ENCODE measurements at places on chromosomes 12 and 14.

DNA sequence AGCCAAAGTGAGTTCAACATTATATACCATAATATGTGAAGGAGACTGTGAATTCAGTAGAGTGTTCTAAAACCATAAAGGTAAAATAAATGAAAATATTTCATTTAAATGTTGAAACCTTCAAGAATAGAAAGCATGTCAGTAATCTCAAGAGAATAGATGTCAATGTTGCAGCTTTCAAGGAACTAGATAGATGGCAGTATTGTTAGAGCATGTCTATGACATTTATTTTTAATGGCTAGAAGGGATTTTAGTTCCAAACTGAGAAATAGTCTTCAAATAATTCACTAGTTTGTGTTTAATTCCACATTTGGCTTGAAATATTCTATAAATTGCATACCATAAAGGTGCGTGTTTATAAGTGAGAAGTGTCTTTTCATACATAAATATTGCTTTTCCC lies 326.5 kb downstream of the FLRT2 start:
- no peak for DNase-seq

DNA sequence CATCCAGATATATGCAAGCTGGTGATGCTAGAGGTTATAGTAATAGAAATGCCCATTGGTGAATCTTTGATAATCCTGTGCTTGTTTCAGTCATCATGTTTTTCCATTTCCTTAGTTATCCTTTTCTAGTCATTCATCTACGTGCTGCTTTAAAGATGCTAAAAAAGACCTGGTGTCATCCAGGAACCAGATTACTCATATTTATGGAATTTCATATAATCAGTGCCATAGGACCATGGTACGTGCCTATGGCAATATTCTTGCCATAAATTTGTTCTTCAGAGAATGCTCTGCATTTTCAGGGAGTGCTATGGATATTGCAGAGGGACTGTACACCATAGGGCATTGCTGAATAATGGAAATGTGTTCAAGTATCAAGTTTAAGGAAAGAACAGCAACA lies 267.3 kb downstream of the AKAP6 start:
- no peak for DNase-seq

GRCh38 chr14:101819251-101819990 lies 57.9 kb downstream of the PPP2R5C start:
- DNase-seq = no peak

- DNase-seq = no peak
Measured at GRCh38 chr14:71240866-71241520, 333.7 kb downstream of the PCNX1 start.

DNA sequence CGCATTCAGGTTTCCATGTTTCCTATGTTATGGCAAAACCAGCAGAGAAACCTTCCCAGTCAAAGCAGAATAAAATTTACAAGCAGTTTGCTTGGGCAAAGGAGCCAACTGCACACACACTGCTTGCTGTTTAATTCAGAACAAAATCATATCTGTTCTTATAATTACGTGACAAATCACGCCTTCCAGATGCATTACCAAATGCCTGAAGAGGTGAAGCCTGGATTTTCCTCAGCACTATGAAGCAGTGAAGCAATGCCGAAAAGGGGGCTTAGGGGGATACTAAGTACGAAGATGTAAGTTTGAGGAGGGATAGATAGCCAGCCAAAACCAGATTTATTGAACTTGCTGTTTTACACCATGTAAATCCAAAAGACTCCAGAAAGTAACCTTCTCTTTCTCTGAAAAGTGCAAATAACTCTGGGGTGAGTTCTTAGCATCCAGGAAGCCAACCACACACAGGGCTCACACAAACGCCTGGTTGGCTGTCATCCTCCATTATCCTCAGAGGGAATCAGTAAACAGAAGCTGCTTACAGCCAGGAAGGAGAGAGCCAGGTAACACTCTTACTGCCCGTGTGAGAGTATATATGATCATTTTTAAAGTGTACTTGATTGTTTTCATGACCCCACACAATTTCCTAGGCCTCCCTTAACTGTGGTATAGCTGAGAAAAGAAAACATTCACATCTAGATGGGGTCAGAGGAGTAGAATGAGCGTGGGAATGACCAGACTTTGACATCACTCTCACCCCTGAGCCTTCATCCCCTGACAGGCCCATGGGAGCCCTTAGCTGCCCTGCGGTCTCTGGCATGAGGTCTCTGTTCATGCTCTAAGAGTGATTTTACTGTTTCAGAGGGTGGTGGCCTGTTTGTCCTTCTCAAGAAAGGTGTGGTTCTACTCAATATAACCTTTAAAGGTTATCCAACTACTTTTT lies 442.5 kb downstream of the EGLN3 start:
- no peak for DNase-seq

DNA sequence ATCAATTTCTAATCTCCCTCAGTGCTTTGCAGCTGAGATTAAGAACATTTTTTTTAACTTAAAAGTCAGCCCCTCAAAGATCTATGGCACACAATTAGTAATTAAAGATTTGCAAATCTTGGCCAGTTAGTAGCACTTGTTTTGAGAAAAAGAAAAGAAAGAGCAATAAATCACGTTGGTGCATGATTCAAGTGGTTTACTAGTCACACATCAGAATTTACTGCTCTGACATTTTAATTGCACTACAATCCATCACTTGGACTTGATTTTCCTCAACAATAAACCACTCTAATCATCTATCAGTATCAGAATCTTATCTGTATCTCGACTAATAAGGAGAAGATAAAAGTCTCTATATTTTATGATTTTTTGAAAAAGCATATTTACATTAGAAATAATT lies 154.3 kb downstream of the HELB start:
- no peak for DNase-seq

GRCh38 chr12:2615665-2616402 lies 178.9 kb upstream of the FKBP4 start:
- DNase-seq = no peak

DNA sequence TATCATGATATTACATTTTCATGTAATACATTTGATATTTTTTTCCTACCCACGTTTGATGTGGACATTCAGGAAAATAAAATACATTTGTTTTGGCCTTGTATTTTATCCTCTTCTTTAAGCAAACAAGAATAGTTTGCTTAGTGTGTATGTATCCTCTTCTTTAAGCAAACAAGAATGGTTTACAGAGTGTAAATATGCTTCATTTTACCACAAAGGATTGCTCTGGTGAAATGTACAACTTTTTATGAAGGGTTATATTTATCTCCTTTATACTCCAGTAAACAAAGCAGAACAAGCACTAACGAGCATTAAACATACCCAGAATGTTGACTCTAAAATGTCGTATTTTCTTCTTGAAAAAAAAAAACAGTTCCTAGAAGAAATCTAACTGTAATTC lies 244.7 kb downstream of the KCNH5 start:
- DNase-seq = no peak

DNA sequence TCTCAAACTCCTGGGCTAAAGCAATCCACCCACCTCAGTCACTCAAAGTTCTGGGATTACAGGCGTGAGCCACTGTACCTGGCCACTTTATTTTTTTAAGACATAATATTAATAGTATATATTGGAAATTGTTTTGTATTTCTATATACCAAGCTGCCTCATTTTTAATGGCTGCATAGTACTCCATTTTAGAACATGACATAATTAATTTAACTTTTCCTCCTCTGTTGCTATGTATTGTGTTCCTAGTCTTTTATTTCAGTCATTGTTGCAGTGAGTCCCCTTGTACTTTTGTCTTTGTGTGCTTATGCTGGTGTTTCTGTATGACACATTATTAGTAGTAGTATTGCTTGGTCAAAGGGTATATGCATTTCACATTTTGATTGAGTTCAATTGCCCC lies 138.7 kb downstream of the PRKCH start:
- DNase-seq = no peak

DNA sequence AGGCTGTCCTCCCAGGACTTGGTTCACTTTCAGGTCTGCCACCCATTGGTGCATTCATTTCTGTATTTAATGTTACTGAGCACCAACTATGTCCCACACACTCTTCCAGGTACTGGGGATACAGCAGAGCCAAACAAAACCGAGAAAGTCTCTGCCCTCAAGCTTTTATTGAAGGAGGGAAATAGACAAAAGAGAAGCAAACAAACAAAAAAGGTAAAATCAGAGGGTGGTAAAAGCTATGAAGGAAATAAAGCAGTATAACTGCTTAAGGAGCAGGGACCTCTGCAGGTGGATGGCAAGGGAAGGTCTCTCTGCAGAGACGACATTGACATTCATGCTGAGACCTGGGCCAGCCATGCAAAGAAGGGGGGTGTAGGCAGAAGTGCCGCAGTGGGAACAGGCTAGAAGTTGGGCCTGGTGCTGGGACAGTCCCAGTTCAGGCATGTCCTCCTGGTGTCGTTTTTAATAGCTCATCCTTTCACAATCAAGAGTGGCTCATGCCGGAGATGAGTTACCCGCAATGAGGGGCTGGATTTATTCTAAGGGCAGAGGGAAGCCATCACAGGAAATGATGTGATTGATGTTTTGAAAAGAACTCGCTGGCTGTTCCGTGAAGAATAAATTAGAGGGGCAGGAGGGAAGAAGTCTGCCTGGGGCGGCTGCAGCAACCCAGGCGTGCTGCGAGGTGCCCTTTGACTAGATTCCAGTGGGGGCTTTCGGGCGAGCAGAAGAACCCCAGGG lies 72.8 kb downstream of the IRF2BPL start:
- DNase-seq = no peak

- DNase-seq = no peak
Measured at GRCh38 chr12:130334399-130334798, 3.3 kb upstream of the PIWIL1 start.

GRCh38 chr12:79200176-79200575 lies 335.6 kb downstream of the SYT1 start:
- DNase-seq = no peak

GRCh38 chr12:32569259-32569658 lies 109.8 kb upstream of the DNM1L start:
- no peak for DNase-seq

DNA sequence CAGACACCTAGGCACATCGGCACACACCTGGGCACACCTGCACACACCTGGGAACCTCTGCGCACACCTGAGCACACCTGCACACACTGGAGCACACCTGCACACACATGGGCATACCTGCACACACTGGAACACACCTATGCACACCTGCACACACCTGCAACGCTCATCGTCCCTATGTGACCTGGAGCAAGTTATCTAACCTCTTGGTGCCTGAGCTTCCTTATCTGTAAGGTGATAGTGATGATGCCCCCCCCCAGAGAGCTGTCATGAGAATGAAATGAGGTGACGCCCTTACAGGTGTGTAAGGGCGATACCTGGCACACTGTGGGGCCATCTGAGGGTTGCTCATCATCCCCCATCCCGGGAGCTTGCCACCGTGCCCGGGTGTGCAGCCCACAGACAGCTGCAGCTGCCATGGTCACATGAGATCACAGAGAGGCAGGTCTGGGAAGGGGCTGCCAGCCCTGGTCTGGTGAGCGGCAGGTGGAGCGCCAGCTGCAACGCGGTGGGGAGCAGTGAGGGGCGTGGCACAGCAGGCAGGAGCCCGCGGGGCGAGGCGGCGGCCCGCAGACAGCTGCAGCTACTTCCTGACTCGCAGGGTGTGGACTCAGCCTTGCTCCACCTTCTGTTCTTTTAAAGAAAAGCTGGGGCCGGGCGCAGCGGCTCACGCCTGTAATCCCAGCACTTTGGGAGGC lies 59.9 kb upstream of the FBRSL1 start:
- no peak for DNase-seq

Measured in stimulated activated CD4-positive, alpha-beta T cell treated with anti-CD3 and anti-CD28 coated beads, Interleukin-1b, Interleukin-23, amount 100 ng/mL, for 1 hour (primary cell).